Putamen (tissue), 1 donor: ENCODE measurements at places on chromosomes 2 and 18.

DNA sequence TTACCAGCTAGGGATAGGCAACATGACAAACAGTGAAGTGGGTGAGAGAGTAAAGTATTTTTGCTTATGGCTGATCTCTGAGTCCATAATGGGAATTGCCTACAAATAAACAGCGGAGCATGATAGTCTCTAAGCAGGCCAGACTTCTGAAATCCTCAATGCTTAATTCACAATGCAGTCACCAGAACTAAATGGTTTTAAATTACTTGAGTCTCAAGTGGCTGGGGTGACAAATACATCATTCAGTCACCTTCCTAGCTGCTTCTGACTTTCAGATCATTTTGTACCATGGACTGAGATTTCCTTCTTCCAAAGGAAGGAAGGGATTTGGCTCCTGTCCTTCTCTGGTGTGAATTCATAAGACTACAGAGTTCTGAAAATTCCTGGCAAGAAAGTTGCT, 82.8 kb upstream of the RMP24 start:
- no peak for DNase-seq

GRCh38 chr18:48202006-48202348, 207.2 kb downstream of the ZBTB7C start:
- DNase-seq, result no peak

- no peak for DNase-seq
Observed at GRCh38 chr2:134312482-134312881, 58.6 kb downstream of the MGAT5 start.

DNA sequence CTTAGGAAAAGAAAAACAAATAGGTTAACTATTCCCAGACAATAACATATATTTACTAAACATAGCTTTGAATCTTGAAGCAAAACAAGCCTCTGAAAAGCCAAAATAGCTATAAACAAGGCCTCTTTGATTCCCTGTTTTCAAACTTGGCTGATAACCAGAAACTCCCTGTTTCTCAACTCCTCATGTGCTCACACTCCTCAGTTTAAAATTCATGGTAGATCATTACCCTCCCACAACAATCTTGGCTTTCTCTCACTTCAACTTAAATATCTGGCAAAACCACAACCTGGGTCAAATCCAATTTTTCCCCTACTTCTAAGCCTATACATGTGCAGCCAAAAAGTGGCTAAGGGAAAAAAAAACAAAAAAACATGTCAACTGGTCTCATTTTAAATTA, 15.6 kb downstream of the SUCLG1 start:
- DNase-seq, result peak; percentile 42

DNA sequence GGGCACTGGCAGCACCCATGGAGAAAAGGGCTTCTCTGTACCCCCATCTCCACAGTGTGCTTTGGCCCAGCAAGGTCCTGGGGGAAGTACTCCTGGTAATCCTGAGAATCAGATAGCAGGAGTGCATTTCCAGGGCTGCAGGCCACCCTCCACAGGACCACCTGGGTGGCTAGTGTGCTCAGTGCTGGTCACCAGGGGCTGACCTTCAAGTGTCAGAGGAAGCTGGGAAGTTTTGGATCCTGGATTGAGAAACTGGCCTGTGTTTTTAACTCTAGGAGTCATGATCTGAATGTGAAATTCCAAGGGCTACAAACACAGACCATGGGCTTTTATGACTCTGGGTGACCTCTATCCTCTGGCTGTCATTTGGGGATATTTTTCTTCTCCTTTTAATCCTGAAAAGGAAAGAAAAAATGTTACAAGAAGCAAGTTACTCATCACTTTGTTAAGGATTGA, 9.3 kb downstream of the RHOB start:
- no peak for DNase-seq

GRCh38 chr18:33183136-33183535, 257.4 kb downstream of the CCDC178 start:
- no peak for DNase-seq

GRCh38 chr2:235384624-235385023, 109.2 kb upstream of the AGAP1 start:
- DNase-seq, result peak; percentile 94

DNA sequence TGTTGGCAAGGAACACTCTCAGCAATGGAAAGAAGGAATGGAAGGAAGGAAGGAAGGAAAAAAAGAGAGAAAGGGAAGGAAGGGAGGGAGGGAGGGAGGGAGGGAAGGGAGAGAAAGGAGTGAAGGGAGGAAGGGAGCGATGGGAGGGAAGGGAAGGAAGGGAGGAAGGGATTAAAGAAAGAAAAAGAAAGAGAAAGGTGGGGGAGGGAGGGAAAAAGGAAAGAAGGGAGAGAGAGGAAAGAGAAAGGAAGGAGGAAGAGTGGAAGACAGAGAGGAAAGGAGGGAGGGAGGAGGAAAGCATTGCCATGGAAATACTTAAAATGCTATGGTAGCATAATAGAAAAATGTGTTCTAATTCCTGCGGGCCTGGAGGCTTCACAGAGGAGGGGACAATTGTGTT, 22.4 kb downstream of the TTR start:
- DNase-seq, result no peak

- DNase-seq, result no peak
Observed at GRCh38 chr2:84888401-84889276, 7.8 kb upstream of the TRABD2A start.

- no peak for DNase-seq
Observed at GRCh38 chr2:19139386-19139785, 219.0 kb downstream of the OSR1 start.

- no peak for DNase-seq
Observed at GRCh38 chr18:24072743-24073142, 58.2 kb downstream of the TTC39C start.

DNA sequence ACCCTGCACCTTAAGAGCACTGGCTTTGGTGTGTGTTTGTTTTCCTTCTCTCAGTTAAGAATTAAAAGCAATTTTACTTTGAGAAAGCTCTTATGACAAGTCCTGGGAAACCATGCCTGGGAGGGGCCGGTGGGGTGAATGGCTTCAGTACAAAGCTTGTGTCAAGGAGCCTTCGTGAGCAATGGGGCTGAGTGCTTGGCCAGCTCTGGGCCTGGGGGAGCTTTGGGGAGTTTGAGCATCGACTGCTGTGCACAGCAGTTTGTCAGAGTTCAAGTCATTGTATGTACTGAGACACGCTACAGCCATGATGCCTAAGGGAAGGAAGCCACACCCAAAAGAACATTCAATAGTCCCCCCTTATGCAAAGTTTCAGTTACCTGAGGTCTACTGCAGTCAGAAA, 75.8 kb downstream of the ARHGEF4 start:
- no peak for DNase-seq

- DNase-seq, result no peak
Observed at GRCh38 chr2:140349695-140350094, 1569.5 kb upstream of the NXPH2 start.

- no peak for DNase-seq
Observed at GRCh38 chr18:46419391-46420141, 237.5 kb downstream of the LOXHD1 start.

GRCh38 chr2:119264781-119265692, 41.4 kb downstream of the STEAP3 start:
- no peak for DNase-seq

DNA sequence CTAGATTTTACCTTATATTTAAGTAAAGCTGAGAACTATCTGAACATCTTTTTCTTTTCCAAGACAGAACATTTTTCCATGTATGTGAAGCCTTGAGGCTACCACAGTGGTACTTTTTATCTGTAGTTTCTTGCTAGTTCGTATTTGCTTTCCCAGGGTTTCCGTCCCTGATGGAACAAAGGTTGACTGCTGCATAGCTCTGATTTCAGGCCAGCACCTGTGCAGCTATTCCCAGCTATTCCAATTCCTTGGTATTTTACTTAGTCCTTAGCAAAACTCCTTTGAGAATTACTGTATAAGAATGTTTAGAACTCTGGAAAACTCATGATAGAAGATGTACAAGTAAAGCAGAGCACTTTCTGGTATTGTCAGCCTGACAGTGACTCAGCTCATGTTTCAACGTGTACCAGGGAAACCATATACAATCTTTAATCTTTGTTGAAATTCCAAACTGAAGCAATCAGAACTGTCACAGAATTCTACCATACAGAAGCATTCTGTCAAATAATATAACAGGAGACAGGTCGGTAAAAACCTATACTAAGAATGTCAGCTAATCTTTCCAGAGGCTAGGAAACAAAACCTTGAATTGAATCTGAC, 162.2 kb downstream of the PKP4 start:
- no peak for DNase-seq

DNA sequence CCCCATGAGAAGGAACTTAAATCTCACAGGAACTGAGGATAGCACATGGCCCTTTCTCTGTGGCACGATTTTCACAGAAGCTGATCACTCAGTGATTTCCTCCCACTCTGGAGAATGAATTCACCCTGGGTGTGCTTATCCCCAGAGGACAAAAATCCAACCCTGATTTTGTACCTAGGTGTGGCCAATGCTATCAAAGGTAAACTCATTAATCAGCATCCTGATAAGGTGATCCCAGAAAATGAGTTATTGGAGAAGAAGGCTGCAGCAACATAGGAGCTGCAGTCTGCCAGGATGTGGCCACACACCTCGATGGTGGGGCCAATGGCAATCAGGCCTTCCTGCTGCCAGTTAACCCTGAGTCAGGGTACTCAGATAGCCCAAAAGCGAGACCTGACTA, 8.2 kb upstream of the SULT1C2 start:
- DNase-seq, result no peak

- no peak for DNase-seq
Observed at GRCh38 chr2:227340106-227340505, 15.1 kb downstream of the MFF start.

- DNase-seq, result no peak
Observed at GRCh38 chr2:207258263-207258991, 92.7 kb upstream of the KLF7 start.

- no peak for DNase-seq
Observed at GRCh38 chr2:238638100-238638981, 209.5 kb upstream of the TWIST2 start.

- no peak for DNase-seq
Observed at GRCh38 chr2:220904015-220904414, 668.1 kb downstream of the EPHA4 start.

GRCh38 chr2:152541712-152542111, 175.5 kb downstream of the PRPF40A start:
- no peak for DNase-seq

DNA sequence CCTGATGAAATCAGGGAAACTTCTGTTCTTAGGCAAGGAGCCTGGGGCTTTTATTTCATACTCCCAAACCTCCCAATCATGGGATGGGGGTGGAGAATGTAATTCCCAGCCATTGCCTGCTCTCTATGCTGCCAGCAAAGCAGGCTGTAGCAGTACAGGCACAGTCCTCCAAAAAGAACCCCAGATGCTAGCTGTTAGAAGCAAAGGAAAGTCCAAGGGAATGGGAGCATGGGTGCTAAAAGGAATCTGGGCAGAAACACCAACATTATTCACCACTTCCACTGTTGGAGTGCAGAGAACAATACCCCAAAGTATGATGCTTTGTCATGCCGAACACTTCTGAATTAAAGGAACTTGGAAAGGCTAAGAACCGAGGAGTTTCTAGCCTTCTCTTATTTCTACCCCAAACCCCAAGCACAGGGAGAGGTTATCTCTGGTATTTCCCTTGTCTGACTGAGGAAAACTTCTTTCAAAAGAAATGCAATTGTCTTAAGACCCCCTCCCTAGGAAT, 24.7 kb downstream of the MDH1 start:
- no peak for DNase-seq

DNA sequence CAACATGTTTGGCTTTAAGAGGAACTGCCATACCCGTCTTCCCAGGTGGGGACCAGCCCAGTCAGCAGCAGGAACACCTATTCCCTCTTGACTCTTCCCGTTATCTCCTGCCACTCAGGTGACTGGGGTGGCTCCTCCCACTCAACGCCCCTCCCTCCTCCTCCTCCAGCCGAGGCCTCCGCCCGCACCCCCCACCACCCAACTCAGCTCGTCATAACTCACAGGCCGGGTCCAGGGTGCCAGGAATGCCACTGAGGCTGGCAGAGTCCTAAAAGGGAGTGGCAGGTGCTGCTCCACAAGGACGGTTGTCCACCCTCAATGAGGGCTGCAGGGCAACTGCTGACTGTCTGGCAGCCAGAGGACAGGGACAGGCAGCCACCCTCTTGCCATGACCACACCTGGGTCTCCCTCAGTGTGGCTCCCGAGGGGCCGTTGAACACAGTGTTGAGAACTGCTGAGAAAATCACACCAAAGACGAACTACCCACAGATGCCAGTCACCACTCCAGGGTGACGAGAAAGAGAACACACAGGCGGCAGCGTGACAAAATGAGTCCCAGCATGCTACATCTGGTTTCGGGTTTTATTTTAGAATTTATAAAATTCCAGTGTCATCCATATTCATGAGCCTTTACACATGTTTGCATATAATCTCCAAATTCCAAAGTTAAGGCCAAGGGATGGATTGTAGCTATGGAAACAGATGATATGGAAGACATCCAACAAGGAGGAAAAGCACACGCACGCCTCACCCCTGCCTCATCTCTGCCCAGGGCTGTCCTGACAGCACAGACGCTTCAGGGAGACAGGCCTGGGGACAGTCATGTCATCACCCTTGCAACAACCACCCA, 38.5 kb downstream of the ANO7 start:
- peak; percentile 53 for DNase-seq

DNA sequence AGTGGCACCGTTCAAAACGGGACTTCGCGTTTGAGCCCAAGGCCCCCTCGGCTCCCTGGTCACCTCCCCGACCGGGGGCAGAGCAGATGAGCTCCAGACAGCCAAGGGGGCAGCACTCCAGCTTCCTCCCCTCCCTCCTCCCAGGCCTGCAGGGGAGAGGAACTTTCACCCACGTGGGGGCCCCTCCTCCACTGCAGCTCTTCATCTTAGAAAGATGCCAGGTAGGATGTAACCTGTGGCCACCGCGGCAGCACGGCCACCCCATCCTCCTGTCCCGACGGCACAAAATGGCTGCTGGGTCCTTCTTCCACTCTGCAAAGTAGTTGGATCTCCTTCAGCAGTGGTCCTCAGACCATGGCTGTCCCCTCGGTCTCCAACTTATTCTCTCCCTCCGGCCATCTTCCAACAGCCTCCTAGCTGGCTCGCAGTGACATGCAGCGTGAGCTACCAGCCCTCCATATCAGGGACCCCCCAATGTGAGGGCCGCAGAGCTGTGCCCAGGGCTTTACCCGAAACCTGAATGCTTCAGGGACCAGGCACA, 94.5 kb upstream of the ID2 start:
- DNase-seq, result no peak

- no peak for DNase-seq
Observed at GRCh38 chr18:57190026-57190425, 43.1 kb downstream of the BOD1L2 start.

DNA sequence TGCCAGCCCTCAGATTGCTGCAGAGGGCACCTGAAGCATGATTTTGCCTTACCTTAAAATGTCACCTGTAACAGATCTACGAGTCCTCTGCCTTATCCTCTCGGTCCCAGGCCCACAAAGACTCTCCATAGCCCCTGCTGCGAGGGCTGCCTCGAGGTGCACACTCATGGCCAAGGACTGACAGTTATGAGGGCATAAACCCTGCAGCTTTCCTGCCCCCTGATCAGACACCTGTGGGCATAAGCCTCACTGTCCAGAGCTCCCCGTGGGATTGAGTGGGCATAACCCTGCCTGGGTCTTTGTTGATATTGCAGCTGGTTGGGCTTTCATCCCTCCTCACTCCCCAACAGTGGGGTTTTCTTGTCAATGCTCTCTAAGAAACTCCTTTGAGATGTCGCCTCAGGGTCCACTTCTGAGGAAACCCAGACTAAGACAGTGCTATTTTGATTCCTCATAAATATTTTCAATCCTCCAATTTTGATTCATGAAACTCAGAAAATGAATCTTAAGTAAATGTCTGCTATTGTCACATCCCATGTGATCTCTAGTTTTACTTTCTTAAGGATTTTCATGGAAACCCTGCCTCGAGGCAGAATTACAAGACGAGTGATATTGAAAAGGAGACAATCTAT, 108.5 kb upstream of the NCK2 start:
- DNase-seq, result no peak

- DNase-seq, result no peak
Observed at GRCh38 chr2:85647823-85648526, 20.0 kb downstream of the SFTPB start.
